Karpas-422 (cell line): ENCODE measurements at places on chromosomes 16 and 17. TPM values are rescaled to one million over a fixed set of nuclear protein-coding genes. Genes with fewer than 3 reads are reported as not detected.

CA5A gene
- not detected in 2 replicates for total RNA-seq

- H3K27ac ChIP-seq, result no peak overlapping the region
- peak; percentile 85 for DNase-seq
- H3K4me3 ChIP-seq, result no peak overlapping the region
- no peaks in the 10 kb centered on the region for H3K27me3 ChIP-seq
- H3K4me1 ChIP-seq, result no peaks in the 10 kb centered on the region
- H3K36me3 ChIP-seq, result no peaks in the 10 kb centered on the region
Observed at GRCh38 chr16:71499775-71500364, 10.7 kb upstream of the ZNF19 start.

GRCh38 chr16:87924041-87924810 lies 12.1 kb downstream of the CA5A start:
- H3K27me3 ChIP-seq, result no peaks in the 10 kb centered on the region
- no peak overlapping the region for H3K27ac ChIP-seq
- H3K4me1 ChIP-seq, result peaks cover 21% of the 10 kb centered on the region

CD300H gene
- total RNA-seq, result not detected in 2 replicates

DNA sequence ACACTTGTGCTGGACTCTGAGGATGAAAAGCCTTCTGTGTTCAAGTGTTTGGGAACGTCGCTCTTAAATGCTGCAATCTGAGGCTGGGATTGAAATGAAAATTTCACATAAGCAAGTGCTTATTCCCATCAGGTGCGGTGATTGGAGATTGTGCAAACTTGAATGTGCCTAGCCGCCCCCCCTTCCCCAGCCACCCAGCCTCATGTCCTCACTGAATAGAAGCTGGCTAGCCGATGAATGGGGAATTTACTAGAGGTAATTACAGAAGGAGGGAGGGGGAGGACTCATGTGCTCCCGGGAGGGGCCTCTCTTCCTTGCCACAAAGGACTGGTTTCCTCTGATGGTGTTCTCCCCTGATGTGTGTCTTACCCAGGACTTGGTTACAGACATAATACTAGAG lies 544.8 kb upstream of the EEF2KMT start:
- no peak overlapping the region for H3K4me3 ChIP-seq
- H3K4me1 ChIP-seq, result peaks cover 9% of the 10 kb centered on the region
- DNase-seq, result no peak
- H3K36me3 ChIP-seq, result no peaks in the 10 kb centered on the region

DNA sequence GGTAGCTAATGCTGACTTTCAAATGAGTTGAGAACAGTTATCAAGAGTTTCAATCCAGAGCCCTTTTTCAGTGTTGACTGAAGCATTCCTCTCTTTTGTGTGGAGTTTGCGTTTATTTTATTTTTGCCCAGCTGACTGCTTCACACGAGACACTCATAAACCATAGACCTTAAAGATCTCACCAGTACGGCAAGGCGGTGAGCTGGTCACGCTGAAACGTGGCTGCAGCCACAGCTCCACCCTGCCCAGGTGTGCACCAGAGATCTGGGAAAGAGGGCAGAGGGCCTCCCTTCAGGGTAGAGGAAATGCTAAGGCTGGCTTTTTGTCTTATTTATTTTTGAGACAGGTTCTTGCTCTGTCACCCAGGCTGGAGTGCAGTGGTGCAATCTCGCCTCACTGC lies 112.2 kb downstream of the AATF start:
- no peak for DNase-seq
- H3K27ac ChIP-seq, result no peak overlapping the region
- H3K4me3 ChIP-seq, result no peak overlapping the region
- H3K27me3 ChIP-seq, result no peaks in the 10 kb centered on the region
- no peaks in the 10 kb centered on the region for H3K36me3 ChIP-seq

GRCh38 chr17:9219631-9220397 lies 198.5 kb downstream of the NTN1 start:
- H3K4me1 ChIP-seq, result no peaks in the 10 kb centered on the region
- DNase-seq, result no peak
- H3K27ac ChIP-seq, result no peak overlapping the region
- no peaks in the 10 kb centered on the region for H3K27me3 ChIP-seq

- no peak overlapping the region for H3K27ac ChIP-seq
- no peak overlapping the region for H3K4me3 ChIP-seq
- no peaks in the 10 kb centered on the region for H3K4me1 ChIP-seq
- no peaks in the 10 kb centered on the region for H3K36me3 ChIP-seq
- DNase-seq, result no peak
Observed at GRCh38 chr16:20225228-20225733, 102.0 kb downstream of the GP2 start.

GRCh38 chr16:87818533-87819161 lies 50.7 kb downstream of the SLC7A5 start:
- H3K36me3 ChIP-seq, result peaks cover 4% of the 10 kb centered on the region; the same call in 1 of the 2 replicates
- no peaks in the 10 kb centered on the region for H3K27me3 ChIP-seq
- DNase-seq, result peak; percentile 40
- no peak overlapping the region for H3K27ac ChIP-seq
- H3K4me1 ChIP-seq, result peaks cover 3% of the 10 kb centered on the region

- no peak overlapping the region for H3K27ac ChIP-seq
- peaks cover 5% of the 10 kb centered on the region for H3K4me1 ChIP-seq
- no peak overlapping the region for H3K4me3 ChIP-seq
- no peak for DNase-seq
- no peaks in the 10 kb centered on the region for H3K27me3 ChIP-seq
Observed at GRCh38 chr17:20063665-20064648, 54.8 kb downstream of the SPECC1 start.

DNA sequence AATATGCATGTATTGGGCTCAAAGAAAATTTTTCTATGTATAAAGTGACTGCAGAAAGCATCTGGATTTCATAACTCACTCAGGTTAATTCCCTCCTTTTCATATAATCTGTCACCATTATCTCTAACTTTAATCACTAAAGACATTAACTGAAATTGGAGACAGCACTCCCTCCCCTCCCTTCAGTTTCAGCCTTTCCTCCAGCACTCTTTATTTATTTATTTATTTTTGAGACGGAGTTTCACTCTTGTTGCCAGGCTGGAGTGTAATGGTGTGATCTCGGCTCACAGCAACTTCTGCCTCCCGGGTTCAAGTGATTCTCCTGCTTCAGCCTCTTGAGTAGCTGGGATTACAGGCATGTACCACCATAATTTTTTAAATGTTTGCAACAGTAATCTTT lies 43.1 kb downstream of the CDH8 start:
- no peak overlapping the region for H3K27ac ChIP-seq
- no peaks in the 10 kb centered on the region for H3K36me3 ChIP-seq
- no peak overlapping the region for H3K4me3 ChIP-seq

DNA sequence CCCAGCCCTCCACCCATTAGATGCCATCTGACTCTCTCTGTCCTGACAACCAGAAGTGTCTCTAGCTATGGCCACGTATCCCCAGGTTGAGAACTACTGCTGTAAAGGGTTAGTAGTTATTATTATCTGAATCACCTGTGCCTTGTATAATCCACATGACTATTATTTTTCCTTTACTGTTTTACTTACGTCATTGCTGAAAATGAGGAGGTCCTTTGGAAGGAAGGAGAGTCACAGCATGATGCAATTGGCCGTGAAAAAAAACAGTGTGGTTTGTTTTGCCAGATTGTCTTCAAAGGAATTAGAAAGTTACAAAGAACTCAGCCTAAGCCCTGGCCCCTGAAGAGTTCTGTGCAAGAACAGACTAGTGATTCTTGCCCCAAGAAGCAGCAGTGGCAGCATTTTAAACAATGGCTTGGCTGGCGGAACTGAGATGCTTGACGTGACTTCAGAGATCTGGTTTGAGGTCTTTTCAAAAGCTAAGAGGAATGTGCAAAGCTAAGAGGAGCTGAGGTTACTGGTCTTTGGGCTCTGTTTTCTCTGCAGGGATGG lies 413.3 kb upstream of the EEF2KMT start:
- no peak overlapping the region for H3K27ac ChIP-seq
- DNase-seq, result no peak
- no peaks in the 10 kb centered on the region for H3K36me3 ChIP-seq
- no peaks in the 10 kb centered on the region for H3K4me1 ChIP-seq
- H3K27me3 ChIP-seq, result no peaks in the 10 kb centered on the region

GRCh38 chr17:45680360-45680759 lies 103.8 kb upstream of the CRHR1 start:
- no peak for DNase-seq
- no peaks in the 10 kb centered on the region for H3K4me1 ChIP-seq
- no peak overlapping the region for H3K4me3 ChIP-seq
- H3K27ac ChIP-seq, result no peak overlapping the region

KIF2B gene
- not detected in 2 replicates for total RNA-seq

- H3K27me3 ChIP-seq, result no peaks in the 10 kb centered on the region
- no peaks in the 10 kb centered on the region for H3K4me1 ChIP-seq
- H3K27ac ChIP-seq, result no peak overlapping the region
- H3K4me3 ChIP-seq, result no peak overlapping the region
Observed at GRCh38 chr16:74931445-74931844, 53.5 kb downstream of the WDR59 start.

TMEM92 gene
- total RNA-seq, result not detected in 2 replicates

DNA sequence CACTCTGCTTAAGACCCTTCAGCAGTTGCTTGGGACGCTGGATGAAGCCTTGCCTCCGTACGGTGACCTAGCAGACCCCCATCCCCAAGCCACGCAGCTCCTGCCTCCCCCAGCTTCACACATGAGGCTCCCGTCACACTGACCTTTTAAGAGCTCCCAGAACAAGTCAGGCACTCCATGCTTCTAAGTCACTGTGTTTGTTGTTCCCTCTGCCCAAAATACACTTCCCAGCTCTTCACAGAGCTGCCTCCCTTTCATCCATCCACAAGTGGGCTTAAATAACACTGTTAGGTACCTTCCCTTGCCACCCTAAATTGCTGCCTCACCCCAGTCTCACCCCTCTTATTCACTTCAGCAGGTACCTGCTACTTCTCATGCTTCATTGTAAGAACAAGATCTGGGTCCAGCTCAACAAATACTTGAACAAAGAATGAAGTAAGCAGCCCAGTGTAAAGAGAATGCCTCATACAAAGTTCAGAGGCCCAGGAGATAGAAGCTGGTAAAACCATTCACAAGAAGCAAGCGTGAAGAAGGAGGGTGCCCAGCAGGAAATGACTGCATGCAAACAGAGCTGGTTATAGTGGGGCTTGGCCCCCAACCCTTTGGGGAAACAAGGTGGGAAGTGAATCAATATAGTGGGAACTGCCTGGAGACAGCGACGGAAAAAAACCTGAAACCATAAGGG lies 5.8 kb downstream of the ZC3H7A start:
- no peak overlapping the region for H3K27ac ChIP-seq
- no peaks in the 10 kb centered on the region for H3K27me3 ChIP-seq
- DNase-seq, result no peak
- H3K4me3 ChIP-seq, result no peak overlapping the region

DNA sequence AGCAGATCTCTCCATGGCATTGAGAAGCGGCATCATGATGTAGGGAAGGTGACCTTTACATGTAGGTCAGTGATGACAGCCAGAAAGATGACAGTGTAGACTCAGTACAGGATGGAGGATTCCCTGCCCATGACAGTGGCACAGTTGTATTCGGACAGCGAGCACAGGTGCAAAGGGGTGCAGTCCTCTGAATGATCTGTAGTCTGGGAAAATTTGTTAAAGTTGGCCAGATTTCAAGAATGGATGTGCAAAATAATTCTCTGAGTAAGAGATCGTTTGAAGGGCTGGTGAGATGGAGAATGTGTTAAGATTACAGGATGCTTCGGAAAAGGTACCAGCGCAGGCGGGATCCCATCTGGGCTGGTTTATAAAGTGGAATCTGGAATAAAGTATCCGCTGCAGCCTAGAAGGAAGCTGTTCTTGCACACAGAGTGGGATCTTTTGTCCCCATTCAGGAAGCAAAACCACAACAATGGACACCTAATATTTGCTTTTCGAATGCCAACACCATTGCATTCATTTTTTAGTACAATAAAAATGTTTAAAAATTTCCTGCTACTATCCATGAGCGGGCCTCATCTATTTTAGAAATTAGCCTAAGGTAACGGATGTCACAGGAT lies 101.2 kb downstream of the RPTOR start:
- no peaks in the 10 kb centered on the region for H3K36me3 ChIP-seq
- peaks cover 13% of the 10 kb centered on the region for H3K4me1 ChIP-seq
- DNase-seq, result no peak
- H3K27ac ChIP-seq, result no peak overlapping the region
- H3K27me3 ChIP-seq, result no peaks in the 10 kb centered on the region
- no peak overlapping the region for H3K4me3 ChIP-seq

DNA sequence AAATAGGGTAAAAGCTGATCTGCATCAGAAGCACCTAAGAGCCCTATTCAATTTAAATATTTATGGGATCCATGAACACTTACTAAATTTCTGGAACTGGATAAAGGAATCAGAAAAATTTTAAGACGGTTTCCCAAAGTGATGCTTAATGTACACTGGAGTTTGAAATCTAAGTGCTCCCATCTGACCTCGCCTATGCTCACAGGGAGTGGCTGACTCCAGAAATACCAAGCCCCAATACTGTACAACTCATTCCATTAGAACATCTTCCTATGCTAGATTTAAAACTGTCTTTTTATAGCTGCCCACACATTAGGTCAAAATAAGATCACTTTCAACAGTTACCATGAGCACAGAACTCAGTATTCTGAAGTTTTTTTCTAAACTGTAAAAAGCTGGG lies 1214.6 kb downstream of the CDH11 start:
- H3K4me1 ChIP-seq, result no peaks in the 10 kb centered on the region
- H3K27ac ChIP-seq, result no peak overlapping the region
- no peak for DNase-seq
- H3K4me3 ChIP-seq, result no peak overlapping the region
- H3K27me3 ChIP-seq, result no peaks in the 10 kb centered on the region
- H3K36me3 ChIP-seq, result no peaks in the 10 kb centered on the region

DNA sequence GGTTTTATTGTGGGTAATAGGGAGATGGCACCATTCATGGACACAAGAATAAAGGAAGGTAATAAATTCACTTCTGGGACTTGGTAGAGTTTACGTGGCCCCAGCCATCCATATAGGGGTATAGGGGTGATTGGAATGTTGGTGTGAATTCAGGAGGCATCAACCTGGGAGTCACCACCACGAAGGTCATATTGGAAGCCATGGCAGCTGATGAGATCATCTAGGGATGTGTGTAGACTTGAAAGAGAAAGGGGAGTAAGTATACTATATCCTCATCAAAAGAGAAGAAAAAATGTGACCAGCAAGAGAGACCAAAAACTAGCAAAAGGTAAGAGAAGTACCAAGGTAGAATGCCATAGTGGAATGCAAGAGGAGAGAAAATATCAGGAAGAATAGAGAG lies 26.6 kb upstream of the GINS3 start:
- no peaks in the 10 kb centered on the region; the same call in 1 of the 2 replicates for H3K36me3 ChIP-seq
- no peak for DNase-seq
- peaks cover 3% of the 10 kb centered on the region for H3K4me1 ChIP-seq
- no peak overlapping the region for H3K4me3 ChIP-seq

TNK1 gene
- total RNA-seq, result 0.75 and 3.8 TPM in 2 replicates

- H3K36me3 ChIP-seq, result no peaks in the 10 kb centered on the region
- H3K4me1 ChIP-seq, result peaks cover 11% of the 10 kb centered on the region
- no peak overlapping the region for H3K27ac ChIP-seq
- no peaks in the 10 kb centered on the region for H3K27me3 ChIP-seq
- no peak for DNase-seq
- H3K4me3 ChIP-seq, result no peak overlapping the region
Observed at GRCh38 chr17:17670701-17671305, 10.5 kb upstream of the RAI1 start.

DNA sequence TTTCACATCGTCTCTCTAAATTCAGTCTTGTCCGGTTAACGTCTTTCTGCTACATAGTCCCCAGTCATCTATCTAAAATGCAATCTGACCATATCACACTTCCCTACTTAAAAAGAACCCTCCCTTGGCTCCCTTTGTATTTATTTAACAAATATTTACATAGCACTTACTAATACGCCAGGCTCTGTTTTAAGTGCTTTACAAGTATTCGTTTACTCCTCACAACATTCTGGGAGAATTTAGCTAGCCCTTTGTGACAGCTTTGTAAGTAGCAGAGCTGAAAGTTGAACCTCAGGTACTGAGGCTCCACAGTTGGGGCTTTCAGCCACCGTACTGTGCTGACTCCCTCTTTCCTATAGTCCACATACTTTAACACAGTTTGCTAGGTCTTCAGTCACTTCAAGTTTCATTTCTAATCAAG lies 9.2 kb downstream of the PAFAH1B1 start:
- no peak overlapping the region for H3K4me3 ChIP-seq
- no peak overlapping the region for H3K27ac ChIP-seq
- DNase-seq, result peak; percentile 35
